Stimulated activated CD4-positive, alpha-beta T cell treated with anti-CD3 and anti-CD28 coated beads, Interleukin-4, amount 100 ng/mL, for 24 hours (primary cell): ENCODE measurements at places on chromosomes 2 and 18.

- DNase-seq: no peak
These were observed 19.3 kb upstream of the CD302 start for GRCh38 chr2:159817283-159817682.

DNA sequence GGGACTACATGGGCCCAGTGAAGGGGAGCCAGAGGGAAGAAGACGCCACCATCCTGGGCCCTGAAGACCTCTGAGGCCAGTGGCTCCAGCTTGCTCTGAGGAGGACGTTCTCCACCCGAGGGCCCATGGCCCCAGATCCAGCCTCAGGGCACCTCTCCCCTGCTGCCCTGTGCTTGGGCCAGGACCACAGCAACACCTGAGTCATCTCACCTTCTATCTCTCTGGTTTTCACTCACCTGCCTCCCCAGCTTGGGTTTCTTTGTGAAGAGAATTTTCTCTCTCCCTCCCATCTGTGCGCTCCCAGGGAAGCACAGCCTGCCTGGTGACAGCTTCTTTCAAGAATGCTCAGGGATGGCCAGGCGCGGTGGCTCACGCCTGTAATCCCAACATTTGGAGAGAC, 19.8 kb downstream of the ZFP36L2 start:
- no peak for DNase-seq

DNA sequence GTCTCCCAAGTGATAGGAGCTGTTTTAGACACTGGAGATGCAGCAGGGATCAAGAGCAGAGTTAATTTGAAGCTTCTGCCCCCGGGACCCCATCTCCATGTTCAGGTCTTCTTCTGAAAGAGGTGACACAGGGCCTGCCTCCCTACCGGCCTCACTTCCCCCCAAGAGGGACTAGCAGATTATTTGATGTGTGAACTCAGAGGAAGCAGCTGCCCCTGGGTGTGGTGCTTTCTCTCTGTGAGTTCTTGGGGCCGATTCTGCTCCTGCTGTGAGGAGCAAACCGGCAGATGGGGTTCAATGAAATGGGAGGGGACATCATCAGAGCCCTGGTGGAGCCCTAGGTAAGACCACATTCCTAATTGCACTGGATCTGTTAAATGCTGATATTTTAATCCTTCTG, 193.4 kb downstream of the FBXO15 start:
- no peak for DNase-seq

DNA sequence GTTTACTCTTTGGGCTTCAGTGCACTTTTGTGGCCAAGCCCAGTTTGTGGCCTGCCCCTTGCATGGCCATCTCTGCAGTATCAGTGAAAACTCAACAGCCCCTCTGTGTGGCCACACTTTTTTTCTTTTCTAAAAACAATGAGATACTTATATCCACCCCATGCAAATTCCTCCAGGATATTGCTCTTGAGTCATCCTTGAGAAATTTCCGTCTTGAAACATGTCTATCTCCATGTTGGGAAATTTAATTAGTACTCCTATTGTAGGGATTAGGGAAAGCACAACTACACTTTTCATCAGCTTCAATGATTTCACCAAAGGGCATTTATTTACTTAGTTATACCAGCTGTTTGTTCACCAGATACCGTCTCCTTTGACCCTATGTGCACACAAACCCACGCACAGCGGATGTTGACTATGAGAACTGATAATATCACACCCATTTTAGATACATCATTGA, 993.1 kb downstream of the TSN start:
- DNase-seq: no peak

- DNase-seq: no peak
These were observed 54.2 kb downstream of the INPP4A start for GRCh38 chr2:98498703-98499440.

- no peak for DNase-seq
These were observed 70.2 kb upstream of the GALNT3 start for GRCh38 chr2:165864296-165864695.

DNA sequence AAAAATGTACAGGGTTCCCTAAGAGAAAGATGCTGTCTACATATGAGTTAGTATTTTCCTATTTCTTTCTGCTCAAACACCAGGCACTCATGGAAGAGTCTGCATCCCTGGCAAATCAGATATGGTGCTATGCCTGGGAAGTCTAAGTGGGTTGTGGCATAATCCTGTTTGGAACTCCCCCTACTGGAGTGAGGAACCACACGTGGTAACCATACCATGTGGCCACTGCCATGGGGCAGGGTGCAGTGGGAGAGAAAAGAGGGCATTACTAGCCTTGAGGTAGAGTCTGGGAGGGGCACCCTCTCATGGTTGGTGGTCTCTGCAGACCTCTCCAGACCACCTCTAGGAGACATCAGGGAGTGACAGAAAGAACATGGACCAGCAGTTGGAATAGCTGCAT, 257.9 kb upstream of the ATP5MC3 start:
- no peak for DNase-seq

- no peak for DNase-seq
These were observed 387.3 kb downstream of the CLIP4 start for GRCh38 chr2:29502460-29502911.

DNA sequence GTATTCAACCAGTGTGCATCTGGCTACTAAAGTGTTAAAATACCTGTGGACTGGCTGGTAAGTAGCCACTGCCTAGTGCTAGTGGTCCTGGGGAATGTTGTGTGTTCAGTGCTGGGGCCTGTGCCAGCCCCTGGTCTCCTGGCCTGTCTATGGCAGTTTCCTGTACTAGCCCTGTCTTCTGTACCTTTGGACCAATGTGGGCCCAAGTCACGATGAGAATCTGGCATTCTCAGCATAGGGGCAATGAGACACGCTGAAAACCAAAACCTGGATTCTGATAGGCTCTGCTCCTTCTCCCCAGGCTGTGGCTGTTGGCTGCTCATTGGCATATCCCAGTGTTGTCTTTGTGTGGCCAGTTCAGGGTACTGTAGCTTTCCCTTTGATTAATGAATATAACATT, 170.4 kb downstream of the PTPRM start:
- DNase-seq: no peak

GRCh38 chr2:146666340-146666739, 1178.5 kb upstream of the ACVR2A start:
- DNase-seq: no peak

GRCh38 chr2:239436669-239437335, 36.0 kb upstream of the HDAC4 start:
- DNase-seq: no peak

- DNase-seq: no peak
These were observed 284.1 kb upstream of the CYP26B1 start for GRCh38 chr2:72431737-72432136.

DNA sequence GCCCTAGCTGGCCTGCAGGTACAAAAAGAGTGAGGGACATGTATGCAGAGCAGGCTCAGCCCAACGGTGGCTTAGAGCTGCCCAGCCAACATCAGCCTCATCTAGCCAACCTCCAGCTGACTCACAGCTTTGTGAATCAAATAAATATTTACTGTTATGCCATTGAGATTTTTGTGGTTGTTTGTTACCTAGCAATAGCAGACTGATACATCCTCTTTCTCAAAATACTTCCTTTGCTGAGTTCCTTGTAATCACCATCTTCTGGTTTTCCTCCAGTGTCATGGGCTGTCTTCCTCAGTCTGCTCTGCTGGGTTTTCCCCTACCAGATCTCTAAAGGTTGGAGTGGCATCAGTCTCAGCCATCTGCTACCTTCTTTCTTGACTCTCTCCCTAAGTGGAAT, 126.6 kb upstream of the SLC1A4 start:
- no peak for DNase-seq

DNA sequence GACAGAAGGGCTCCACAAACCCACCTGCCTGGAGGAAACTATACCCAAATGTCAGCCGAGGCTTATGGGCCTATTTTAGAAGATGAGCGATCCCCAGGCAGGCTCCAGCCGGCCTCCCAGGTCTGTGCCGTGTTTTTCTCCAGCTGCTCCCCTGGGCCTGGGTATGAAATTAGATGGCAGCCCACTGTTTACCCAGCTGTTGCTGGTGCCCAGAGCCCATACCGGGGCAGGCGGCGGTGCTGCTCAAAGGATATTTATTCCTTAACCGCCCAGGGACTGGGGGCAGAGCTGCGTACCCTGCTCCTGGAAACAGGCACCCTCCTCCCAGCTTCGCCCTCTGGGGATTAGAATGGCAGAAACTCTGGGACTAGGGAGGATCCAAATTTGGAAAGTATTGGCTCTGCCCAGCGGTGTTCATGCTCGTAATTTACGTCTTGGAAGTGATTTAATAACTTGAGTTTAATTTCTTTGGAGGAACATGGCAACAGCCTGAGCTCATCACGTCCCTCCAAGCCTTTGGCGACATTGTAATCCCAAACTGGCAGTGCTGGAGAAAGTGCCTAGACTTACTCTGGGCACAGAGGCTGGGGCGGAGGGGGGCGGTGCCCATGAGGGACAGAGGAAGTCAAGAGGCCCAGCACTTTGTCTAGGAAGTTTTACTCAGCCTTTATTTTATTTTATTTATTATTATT, 199.2 kb downstream of the KLHL29 start:
- DNase-seq: no peak

DNA sequence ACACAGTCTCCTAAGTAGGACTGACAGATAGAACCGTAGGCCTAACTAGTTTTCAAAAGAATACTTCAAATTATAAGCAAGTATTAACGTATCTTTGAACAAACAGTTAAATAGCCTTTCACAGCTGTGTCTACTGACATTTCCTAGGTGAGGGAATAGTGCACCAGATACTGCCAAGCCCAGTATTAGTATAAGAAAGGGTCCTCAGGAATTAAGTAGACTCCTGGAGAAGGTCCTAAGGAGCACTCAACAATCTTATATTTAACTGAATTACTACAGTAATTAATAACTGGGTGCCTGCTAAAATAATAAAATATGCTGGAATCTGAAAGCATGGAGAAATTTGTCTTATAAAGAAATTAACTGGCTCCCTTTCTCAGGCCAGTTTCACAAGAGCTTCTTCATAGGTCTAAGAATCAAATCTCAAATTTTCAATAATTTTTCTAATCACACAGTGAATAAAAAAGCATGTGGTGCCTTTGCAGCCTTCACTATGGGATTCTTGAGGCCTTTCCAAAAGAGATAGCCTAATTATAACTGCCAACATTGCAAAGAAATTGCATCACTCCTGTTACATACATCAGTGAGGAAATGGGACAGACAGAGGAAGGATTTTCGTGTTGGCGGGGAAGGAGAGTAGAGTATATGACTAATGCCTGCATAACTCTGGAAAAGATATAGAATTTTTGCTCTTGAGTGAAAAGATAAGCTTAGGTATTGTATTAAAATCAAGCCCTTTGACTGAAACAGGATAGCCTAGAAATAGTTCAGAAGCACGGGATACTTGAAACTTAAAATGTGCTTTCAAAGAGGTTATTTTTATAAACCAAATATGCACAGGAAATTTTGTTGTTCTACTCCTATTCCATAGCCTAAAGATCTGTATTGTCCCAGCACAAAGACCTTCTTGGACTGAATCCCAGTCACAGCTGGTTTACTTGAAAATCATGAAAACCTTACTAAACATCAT, 228.6 kb upstream of the STK17B start:
- DNase-seq: no peak

DNA sequence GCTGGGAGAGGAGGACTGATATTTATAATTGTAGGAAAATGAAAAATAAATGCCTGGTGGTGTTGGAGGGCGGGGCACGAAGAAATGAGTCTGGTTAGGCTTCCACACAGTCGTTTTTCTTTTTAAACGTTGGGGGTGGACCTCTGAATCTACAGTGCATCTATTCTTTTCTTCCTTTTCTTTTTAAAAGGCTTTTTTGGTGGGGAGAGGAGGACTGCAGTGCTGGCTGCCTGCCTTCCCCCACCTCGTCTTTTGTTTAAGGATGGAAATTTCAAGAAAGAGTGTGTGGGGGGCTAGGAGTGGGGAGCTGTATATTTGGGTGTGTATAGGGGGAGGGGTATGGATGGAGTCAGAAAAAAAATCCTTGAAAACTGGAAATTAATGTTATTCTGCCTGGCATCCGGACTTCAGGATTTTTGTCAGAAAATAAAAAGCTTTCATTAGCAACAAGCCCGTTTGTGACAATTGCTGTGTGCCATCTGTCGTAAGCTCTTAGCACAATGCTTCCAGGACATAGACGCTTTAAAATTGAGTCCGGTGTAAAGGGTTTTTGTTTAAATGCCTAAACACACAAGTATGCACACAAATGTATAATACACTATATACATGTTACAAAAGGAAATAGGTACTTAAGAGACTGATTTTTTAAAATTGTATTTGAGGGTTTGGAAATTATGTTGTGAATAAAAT, 1.1 kb downstream of the MAP2 start:
- no peak for DNase-seq
